ENCODE measurements at places on chromosomes 2 and 18.

DNA sequence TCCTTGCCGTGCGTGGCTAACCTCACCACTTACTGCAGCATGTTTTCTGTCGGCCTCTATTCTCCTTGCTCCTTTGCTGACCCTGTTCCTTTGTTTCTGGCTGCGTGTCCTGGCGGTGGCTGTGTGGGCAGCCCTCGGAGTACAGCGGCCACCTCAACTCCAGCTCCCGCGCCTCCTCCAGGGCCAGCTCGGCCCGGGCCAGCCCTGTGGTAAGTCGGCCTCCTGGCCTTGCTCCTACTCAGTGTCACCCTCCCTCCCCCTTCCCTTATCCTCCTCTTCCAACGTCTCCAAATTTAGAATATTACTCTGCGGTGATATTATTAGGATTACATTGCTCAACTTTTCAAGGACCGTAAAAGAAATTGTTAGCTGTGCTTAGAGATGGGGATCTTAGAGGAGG, 59.5 kb upstream of the RBM44 start:
- no peak for DNase-seq

DNA sequence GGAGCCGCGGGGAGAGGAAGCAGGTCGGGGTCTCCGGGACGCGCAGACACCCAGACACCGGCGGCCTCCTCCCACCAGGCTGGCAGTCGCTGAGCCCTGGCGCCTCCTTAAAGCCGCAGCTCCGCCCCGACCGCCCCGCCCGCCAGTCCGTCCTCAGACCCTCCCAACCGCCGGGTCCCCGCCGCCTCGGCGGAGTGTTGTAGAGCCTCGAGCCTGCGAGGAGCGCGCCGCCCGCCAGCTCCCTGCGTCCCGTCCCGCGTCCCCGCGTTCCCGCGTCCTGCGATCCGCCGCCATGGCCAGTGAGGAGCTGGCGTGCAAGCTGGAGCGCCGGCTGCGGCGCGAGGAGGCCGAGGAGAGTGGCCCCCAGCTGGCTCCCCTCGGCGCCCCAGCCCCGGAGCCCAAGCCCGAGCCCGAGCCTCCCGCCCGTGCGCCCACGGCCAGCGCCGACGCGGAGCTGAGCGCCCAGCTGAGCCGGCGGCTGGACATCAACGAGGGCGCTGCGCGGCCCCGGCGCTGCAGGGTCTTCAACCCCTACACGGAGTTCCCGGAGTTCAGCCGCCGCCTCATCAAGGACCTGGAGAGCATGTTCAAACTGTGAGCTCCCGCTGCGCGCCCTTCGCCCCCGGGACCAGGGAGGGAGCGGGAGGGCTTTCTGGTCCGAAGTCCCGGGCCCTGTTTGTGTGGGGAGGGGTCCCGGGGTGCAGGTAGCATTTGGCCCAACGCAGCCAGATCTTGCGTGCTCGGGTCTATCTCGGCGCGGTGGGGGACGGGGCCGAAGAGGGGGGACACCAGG, at the start of gene EFHD1:
Gene EFHD1 (plus strand): TSS at position 192 of the 793 bp plus-strand sequence. CDS start 101 bp downstream, at position 293.
- no peak for DNase-seq

GRCh38 chr2:48347712-48348111, 182.2 kb upstream of the STON1 start:
- DNase-seq, result no peak

GRCh38 chr18:4789506-4789905, 334.4 kb upstream of the DLGAP1 start:
- no peak for DNase-seq

GRCh38 chr2:104790100-104790811, 63.7 kb upstream of the POU3F3 start:
- no peak for DNase-seq

Data from HFF-Myc (cell line).